ENCODE measurements at places on chromosomes 7 and 10. TPM values are rescaled to one million over a fixed set of nuclear protein-coding genes. Genes with fewer than 3 reads are reported as not detected.

TMEM130 gene
- total RNA-seq = not detected

HOXA13 gene
- total RNA-seq = not detected

PAPOLB gene
- not detected for total RNA-seq

EPO gene
- total RNA-seq = not detected

TNPO3 gene
- 48.1 TPM for total RNA-seq

TRDMT1 gene
- 2.0 TPM for total RNA-seq

INPP5A gene
- 43.9 TPM for total RNA-seq

GRB10 gene
- total RNA-seq = 131 TPM

TASOR2 gene
- total RNA-seq = 66.7 TPM

PALD1 gene
- 197 TPM for total RNA-seq

AKR1C4 gene
- not detected for total RNA-seq

SYT15B gene
- total RNA-seq = not detected

BTBD16 gene
- not detected for total RNA-seq

SOSTDC1 gene
- not detected for total RNA-seq

Measured in glomerular endothelial cell (primary cell).